Left renal cortex interstitium (tissue), 4 donors: ENCODE measurements at places on chromosomes 13 and 19.

- DNase-seq: no peak
Measured at GRCh38 chr19:3403489-3404323, 37.3 kb downstream of the NFIC start.

GRCh38 chr13:36323951-36324566 is 22.1 kb downstream of the SPART start:
- no peak for DNase-seq

DNA sequence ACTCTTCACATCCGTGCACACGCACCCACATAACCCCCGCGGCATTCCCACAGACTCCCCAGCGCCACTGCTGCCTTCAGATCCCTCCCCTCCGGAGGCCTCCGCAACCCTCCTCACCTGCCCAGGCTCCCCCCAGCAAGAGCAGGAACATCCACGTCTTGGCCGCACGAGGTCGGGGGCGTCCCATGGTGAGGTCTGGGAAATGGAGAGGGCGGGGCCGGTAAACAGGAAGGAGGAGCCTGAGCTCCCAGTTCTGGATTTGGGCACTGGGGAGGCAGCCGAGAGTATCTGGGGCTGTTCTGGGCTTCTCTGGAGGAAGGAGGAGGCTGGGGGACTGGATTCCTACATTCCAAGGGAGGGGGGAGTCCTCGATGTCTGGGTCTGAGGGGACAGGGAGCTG is 423 bp downstream of the KLK8 start:
- no peak for DNase-seq

GRCh38 chr13:111114362-111115060 is 599 bp upstream of the ARHGEF7 start:
- no peak for DNase-seq

- DNase-seq: no peak
Measured at GRCh38 chr19:11496391-11497163, 9.1 kb downstream of the ZNF653 start.

- DNase-seq: no peak
Measured at GRCh38 chr19:34171539-34171876, 796 bp upstream of the LSM14A start.

GRCh38 chr19:51468545-51468920 is 9.8 kb upstream of the CEACAM18 start:
- DNase-seq: no peak

DNA sequence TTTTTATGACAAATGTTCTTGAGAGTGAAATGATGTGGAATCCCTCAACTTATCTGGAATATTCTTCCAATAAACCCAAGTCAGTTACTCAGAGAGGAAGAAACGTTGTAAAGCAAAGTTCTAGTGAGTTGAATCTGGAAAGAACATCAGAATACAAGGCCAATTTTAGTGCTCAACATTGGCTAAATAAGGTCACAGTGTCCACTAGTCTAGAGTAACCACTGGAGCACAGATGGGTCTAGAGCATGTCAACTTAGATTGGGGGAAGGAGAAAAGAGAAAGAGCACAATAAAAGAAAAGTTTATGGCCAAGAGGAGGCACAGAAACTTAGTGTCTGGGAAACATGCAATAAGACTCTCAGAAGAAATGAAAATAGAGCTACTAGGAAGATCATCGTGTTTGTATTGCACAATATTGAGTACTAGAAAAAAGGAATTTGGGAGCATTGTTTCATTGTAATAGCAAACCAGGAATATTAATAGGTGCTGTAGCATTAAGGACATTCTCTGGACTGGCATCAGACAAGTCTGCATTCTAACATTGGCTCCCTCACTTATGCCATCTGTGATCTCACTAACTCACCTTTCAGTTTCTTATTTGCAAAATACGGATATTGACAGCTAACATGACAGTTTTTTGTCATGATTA is 1318.5 kb downstream of the PCDH9 start:
- no peak for DNase-seq

GRCh38 chr13:97313551-97314260 is 91.6 kb downstream of the MBNL2 start:
- DNase-seq: no peak

DNA sequence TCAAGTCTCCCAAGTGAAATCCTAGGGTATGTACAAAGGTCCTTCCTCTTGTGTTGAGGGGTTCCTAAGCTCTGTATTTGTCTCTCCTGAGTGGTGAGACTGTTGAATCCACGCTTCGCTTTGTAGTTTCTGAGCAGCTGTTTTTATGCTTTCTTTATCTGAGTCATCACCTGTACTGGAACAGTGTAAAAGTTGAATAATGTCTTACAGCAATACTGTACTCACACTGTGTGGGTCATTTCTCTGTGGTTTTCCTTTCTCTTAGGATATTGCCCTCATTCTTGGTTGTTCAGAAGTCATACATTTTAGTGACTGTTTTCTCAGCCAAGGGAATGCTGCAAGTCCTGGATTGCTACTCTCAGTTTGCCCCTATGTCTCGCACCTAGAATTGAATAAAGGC is 1596.6 kb downstream of the SLITRK5 start:
- no peak for DNase-seq

DNA sequence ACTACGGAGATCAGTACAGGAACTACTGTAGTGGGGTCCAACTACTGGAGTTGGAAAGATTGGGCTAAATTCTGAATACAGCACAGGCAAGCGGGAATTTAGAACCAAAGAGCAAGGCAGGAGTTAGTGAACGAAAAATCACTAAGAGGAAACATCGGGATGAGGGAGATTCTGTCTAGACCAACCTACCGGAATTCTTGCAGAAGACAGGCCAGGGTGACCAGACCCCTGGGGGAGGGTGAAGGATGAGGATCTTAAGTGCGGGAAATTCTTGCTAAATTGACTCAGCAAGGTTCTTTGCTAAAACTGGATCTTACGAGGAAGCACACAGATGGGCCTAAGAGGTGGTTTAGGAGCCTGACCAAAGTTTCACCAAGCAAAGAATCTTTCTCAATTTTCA is 13.2 kb upstream of the PSPC1 start:
- DNase-seq: no peak

DNA sequence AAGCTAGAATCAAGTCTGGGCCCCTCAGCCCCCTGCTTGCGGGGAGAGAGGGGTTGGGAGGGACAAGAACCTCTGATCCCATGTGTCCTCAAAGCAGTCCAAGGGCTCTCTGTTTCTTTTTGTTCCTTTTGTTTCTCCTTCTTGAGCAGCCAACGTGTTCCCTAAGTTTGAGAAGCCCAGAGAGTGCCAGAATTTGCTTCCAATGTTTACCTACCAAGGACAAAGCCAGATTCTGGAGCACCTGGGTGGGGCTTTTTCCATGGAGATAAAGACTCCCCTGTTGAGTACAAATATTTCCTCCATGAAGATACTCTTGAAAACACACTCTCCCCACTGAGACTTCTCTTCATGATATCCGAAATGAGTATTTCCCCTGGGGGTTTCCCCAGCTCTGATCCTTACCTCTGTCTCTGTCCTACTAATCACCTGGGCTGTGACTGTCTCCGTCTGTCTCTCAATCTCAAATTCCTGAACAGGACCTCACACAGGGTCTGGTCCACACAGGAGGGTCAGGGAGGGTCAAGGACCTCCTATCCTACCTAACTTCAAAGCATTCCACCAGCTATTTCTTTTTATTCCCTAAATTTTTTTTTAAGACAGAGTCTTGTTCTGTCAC is 27.4 kb downstream of the CD177 start:
- no peak for DNase-seq

GRCh38 chr13:47858042-47859025 is 142.7 kb downstream of the SUCLA2 start:
- no peak for DNase-seq

DNA sequence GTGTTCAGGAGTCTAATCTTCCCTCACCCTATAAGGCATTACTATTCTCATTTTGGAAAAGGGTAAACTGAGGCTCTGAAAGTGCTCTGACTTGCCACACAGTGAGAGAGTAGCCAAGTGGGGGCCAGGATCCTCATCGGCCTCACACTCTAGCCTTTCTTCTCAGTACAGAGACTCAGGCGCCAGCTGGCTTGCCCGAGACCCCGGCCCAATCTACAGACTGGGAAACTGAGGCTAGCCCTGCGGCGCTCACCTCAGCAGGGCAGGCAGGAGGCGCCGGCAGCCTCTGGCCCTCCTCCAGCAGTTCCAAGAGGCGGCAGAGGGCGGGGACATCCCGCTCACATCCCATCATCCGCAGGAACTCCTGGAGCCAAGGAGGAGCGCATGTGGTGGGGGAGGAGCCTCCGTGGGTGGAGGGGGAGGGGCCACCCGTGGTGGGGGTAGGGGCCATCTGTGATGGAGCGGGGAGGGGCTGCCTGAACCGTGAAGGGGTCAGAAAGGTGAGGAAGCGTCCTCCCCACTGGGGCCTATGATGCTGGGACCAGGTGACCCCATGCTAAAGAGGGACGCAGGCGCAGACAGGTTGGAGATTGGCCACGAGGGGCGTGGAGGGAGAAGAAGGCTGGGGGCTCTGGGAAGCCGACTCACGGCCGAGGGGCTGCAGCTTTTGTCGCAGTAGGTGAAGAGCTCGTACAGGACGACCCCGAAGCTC is 8.7 kb upstream of the INSL3 start:
- no peak for DNase-seq

GRCh38 chr13:97441368-97441767 is 7.4 kb downstream of the RAP2A start:
- no peak for DNase-seq

DNA sequence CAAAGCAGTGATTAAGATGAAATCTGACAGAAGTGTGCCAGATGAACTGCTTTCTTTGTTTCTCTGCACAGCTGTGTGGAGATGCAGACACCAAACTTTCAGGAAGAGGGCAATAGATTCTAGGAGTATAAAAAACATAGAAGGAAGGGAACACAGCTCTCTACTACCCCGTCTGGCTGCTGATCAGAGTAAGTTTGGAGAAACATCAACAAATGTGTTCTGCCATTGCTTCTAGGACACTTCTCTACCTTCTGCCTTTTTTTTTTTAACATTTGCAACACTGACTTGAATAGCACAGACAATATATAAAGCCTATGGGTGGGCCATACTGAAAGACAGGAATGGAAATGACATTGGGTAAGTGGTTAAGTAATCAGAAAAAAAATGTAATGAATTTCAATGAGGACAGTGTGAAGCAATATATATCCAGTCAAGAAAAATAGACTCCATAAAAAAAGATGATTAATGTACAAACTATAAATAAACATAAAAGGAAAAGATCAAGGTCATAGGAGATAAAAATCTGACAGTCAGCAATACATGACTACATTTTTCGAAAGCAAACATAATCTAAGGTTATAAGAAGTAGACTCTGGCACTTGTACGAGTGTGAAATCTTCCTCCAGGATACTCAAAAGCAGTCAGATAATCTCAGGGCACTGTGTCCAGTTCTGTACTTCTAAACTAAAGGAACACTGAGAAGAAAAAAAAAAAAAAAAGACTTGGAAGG is 21.4 kb downstream of the NUFIP1 start:
- DNase-seq: no peak

DNA sequence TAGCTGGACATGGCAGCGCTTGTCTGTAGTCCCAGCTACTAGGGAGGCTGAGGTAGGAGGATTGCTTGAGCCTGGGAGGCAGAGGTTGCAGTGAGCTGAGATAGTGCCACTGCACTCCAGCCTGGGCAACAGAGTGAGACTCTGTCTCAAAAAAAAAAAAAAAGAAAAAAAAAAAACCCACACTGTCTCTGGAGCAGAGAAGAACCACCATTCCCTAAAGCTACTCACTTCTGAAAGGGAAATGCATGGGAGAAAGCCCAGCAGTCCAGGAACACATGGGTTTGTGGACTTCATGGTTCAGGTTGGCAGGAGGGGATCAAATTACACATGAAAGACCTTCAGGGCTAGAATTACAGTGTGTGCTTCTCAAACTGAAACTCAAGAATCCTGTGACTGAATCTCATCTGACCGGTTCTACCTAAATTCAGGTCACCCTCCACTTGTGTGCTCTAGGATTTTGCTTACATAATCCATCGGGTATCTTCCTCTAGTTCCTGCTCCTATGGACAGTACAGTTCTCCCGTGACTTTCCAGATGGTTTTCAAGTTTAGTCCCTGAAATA is 30.2 kb upstream of the CPB2 start:
- DNase-seq: peak; percentile 78

GRCh38 chr13:29106651-29107050 is 286.5 kb downstream of the MTUS2 start:
- no peak for DNase-seq

DNA sequence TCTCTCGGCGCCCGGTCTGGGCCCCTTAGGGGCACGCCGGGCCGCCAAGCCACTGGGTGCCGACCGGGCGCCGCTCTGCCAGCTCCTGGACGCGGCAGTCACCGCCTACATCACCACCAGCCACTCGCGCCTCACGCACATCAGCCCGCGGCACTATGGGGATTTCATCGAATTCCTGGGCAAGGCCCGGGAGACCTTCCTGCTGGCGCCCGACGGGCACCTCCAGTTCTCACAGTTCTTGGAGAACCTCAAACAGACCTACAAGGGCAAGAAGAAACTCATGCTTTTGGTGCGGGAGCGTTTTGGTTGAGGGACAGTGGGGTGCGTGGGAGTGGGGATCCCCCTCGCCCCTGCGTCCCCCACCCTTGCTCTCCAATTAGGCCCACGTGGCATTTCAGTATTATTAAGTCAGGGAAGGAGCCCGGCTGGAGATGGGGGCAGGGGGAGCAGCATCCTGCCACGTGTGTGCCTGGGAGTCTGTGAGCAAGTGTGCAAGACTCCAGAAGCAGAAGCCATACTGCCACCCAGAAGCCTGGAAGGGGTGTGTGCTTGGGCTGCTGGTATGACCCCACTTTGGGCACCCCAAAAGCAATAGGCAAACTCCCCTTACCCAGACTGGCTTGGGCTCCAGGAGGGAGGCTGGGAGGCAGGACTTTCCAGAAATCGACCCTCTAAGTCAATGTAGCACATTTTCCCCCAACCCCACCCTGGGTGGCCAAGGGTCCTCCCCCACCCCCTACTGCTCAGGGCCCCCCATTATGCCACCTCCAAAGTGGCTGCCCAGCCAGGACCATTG is 35.7 kb downstream of the ZSWIM4 start:
- no peak for DNase-seq

DNA sequence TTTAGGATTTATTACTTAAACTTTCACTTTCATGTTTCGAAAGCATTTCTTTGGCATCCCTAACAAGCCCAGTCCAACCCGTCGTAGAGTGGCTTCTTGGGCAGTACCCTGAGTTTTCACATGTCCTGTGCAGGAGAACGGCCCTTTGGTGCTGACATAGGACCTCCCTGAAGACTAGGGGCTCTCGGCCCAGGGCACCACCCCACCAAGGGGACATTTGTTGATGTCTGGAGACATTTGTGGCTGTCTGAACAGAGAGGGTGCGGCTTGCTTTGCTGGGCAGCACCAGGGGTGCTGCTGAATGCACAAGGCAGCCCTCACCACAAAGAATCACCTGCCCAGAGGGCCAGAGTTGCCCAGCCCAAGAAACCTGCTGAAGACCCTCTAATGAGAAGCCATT is 30.6 kb downstream of the CUL4A start:
- DNase-seq: no peak

DNA sequence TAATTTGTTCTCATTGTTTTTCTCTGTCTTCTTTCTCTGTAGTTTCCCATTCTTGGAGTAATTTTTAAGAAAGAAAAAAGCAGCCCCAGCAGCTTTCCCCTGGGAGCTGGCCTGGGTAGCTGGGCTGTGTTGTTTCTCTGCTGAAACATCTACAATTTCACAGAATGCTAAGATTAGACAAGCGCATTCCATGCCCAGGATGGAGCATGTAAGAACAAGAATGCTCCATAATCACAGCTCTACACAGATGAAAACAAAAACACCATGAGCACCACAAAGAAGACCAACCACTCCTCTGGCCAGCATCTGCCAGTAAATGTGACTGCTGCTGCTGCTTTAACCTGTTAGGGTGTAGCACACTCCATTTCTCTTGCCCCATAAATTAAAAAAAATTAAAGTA is 239.2 kb upstream of the SLITRK1 start:
- no peak for DNase-seq
